ENCODE measurements at places on chromosomes 12 and 14.

DNA sequence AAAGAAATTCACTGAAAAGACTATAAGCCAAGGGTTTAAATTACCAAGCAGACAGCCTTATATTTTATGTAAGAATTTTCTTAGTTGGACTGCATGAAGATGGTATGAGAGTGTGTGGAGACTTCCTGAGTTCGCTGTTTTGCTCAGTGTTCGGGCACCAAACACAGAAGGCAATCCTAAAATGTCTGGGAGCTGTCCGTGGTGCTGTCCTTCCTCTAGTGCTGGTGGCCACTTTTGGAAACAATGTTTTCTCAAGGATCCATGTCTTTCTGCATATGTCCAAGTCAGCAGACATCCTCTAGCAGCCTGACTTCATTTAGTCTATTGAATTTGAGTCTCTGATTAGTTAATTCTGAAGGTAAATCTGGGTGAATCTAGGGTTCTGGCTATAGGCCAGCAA lies 135.8 kb downstream of the SLC8A3 start:
- DNase-seq = peak; percentile 1

DNA sequence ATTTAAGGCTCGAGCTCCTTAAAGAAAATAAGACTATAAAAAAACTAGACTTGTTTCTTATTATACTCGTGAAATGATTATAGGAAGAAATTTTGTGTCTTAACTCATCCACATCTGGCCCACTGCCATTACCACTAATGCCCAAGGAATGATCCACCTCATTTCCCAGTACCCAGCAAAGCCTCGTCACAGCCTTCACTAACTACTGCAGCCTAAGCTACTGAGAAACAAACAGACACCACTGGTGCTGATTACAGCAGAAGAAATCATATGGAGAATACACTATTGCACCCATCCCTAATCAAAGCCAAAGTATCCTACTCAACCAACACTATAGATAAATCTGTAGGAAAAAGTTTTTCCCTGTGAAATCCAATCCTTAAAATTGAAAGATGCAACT lies 205.3 kb upstream of the NAV3 start:
- DNase-seq = no peak

DNA sequence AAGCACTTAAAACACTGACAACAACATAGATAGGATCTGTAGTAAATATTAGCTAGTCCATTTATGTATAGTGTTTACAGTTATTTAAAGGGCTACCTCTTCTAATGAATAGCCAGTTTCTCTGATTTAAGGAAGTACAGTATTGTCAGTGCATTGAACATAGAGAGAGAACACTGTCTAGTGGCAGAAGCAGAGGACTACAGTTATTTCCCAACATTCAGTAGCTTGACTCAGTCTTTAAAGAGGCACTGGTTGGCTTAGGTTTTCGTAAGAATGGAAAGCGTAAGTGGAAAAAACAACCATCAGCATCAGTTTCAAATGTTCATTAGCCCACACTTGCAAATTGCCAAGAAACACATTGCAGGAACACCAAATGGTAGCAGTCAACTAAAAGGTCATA lies 125.0 kb upstream of the HMGA2 start:
- DNase-seq = peak; percentile 20

DNA sequence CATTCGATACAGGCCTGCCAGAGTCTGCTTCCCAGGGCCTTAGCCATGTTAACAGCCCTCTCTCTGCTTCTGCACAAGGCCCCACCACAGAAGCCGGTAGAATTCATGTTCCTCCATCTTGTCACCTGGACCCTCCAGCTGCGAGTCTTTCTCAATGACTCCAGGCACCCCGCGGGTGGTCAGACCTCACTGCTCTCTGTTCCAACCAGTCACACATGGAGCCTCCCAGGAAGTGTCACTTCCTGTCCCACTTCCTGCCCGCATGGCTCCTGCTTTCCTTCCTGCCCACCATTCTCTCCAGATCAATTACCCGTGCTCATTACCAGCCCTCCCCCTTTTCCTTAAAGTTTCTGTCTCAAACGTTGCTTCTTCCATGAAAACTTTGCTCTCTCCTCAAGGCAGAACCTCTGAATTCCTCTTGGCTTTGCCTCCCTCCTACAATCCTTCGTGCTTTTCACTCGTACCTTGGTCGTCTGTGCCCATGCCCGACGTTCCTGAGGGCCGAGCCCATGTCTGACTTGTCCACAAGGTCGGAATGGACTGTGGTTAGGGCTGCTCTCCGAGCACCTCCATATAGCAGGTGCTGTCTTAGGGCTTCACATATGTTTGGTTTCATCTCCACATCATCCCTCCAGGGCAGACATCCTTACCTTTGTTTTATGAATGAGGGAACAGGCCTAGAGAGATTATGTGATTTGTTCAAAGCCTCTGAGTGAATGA lies 172.1 kb downstream of the TSPAN9 start:
- DNase-seq = no peak

- DNase-seq = peak; percentile 41
Measured at GRCh38 chr12:57223191-57224165, 6.0 kb upstream of the SHMT2 start.

DNA sequence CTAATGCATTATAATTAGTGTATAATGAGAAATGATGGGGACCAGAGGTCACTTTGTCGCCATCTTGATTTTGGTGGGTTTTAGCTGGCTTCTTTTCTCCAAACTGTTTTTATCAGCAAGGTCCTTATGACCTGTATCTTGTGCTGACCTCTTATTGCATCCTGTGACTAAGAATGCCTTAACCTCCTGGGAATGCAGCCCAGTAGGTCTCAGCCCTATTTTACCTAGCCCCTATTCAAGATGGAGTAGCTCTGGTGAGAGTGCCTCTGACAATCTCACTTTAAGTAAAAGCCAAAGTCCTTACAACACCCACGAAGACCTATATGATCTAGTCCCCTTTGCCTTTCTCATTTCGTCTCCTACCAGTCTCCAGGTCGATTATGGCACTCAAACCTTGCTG lies 28.3 kb upstream of the STRAP start:
- no peak for DNase-seq

GRCh38 chr14:42736408-42736807 lies 1129.7 kb downstream of the LRFN5 start:
- no peak for DNase-seq

GRCh38 chr12:51920046-51920445 lies 12.7 kb downstream of the ACVRL1 start:
- no peak for DNase-seq

- no peak for DNase-seq
Measured at GRCh38 chr14:89797148-89797547, 157.4 kb downstream of the EFCAB11 start.

GRCh38 chr12:3601461-3602150 lies 110.6 kb downstream of the PRMT8 start:
- no peak for DNase-seq

- DNase-seq = no peak
Measured at GRCh38 chr12:31002999-31003398, 70.7 kb upstream of the DDX11 start.

DNA sequence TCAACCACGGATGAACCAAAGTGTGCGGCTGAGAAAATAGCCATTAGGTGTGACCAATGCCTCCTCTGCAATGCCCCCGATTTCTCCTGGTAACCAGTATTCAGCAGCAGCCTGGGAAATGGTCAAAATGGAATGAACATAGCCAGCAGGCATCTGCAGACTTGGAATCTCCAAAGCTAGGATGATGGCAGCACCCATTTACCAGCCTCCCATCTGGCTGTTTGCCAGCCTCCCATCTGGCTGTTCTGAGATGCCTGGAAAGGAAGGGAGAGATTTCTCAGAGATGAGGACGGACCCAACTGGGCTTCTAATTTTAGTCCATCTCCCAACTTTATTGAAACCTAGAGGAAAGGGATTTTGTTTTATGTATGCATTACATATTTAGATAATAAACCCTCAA lies 16.2 kb downstream of the CLMN start:
- no peak for DNase-seq

DNA sequence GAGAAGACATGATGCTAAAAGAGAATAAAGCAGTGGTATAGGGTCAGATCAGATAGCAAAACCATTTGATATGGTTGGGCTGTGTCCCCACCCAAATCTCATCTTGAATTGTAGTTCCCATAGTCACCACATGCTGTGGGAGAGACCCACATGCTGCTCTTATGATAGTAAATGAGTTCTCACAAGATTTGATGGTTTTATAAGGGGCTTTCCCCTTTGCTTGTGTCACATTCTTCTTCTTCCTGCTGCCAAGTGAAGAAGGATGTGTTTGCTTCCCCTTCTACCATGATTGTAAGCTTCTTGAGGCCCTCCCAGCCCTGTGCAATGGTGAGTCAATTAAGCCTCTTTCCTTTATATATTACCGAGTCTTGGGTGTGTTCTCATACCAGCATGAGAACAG lies 49.4 kb downstream of the SLC16A7 start:
- DNase-seq = peak; percentile 13

GRCh38 chr14:58455593-58456265 lies 28.2 kb downstream of the KIAA0586 start:
- DNase-seq = no peak

DNA sequence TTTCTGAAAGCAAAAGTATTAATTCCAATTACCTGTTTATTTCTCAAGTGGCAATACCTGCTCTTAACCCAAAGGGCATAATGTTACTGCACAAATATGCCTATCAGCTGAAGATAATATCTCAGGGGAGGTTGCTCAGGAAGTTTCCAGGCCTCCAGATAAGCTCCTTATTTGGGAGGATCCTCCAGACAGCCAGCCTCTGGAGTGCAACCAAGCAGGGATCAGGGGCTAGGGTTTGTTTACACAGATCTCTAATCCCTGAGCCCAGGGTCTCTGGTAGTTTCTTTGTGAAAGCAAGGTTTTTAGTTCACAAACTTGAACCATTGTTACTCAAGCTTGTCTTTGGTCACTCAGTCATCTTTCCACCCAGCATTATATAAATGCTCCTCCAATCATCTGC lies 124.4 kb downstream of the SLC38A4 start:
- no peak for DNase-seq

DNA sequence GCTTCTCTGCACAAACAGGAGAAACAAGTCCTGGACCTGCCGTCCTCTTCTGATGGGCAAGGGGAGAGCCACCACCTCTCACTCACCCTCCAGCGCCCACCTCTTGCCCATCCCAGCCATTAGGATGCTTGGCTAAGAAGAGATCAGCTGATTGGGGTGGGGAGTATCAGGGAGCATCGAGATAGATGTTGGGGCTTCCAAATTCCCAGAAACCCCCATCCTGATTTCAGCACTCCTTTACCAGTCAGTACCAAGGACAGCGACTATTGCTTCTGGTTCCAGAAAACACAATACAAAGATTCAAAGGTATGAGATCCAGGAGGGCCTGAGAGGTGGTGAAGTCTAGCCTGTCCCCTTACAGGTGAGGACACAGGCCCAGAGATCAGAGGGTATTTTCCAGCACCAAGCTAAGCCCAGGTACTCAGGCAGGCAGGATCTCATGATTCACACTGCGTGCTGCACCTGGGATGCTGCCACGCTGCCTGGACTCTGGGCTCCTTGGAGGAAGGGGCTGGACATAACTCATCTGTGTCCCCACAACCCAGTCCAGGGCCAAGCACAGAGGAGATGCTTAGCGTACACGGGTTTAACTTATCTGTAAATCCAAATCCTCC lies 76.6 kb downstream of the TUNAR start:
- peak; percentile 7 for DNase-seq

DNA sequence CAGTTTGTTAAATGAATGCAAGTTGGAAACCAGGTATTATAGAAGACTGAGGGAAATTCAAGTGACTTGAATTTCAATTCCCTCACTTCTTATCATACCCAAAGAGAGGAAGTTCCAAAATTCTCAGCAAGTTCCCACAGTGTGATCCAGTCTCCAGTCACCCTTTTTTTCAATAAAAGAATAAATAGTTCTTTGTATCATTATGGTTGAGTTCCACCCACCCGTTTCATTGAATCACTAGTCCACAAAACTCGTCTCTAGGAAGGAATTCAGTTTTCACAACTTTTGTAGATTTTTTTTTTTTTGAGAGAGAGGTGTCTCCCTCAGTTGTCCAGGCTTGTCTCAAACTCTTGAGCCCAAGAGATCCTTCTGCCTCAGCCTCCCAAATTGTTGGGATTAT lies 1.6 kb upstream of the TMEM30B start:
- DNase-seq = no peak

GRCh38 chr14:73753887-73754795 lies 40.0 kb upstream of the PNMA1 start:
- peak; percentile 72 for DNase-seq
